ENCODE measurements at places on chromosomes 2 and 18.

- DNase-seq: no peak
Measured at GRCh38 chr2:38093527-38094165, 17.7 kb upstream of the CYP1B1 start.

DNA sequence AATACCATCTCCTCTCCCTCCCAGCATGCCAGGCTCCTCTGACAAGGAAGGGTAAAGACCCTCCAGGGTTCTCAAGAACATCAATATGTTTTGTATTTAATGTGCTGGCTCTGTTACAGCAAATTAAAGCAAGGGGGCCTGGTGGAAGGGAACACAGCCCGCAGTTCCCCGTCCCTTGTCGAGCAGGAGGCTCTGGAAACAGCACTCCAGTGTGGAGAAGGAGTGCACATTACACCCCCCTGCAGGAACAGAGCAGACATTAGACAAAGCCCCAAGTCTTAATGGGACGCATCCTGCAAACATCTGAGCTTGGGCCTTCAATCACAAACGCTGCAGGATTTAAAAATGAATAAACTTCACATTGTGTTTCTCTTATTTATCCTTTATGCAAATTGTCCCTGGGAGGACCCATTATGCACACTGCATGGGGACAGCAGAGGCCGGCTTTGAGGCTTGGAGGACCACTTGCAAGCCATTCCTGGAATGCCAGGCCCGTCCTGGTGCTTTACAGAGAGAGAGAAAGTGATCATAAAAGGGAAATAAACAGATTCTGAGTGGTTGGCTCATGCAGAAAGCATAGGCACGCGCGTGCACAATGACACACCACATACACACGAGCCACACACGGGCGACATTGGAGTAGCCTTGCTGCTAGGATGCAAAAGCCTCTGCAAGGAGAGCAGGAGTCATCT, 328.7 kb downstream of the SMAD2 start:
- no peak for DNase-seq

DNA sequence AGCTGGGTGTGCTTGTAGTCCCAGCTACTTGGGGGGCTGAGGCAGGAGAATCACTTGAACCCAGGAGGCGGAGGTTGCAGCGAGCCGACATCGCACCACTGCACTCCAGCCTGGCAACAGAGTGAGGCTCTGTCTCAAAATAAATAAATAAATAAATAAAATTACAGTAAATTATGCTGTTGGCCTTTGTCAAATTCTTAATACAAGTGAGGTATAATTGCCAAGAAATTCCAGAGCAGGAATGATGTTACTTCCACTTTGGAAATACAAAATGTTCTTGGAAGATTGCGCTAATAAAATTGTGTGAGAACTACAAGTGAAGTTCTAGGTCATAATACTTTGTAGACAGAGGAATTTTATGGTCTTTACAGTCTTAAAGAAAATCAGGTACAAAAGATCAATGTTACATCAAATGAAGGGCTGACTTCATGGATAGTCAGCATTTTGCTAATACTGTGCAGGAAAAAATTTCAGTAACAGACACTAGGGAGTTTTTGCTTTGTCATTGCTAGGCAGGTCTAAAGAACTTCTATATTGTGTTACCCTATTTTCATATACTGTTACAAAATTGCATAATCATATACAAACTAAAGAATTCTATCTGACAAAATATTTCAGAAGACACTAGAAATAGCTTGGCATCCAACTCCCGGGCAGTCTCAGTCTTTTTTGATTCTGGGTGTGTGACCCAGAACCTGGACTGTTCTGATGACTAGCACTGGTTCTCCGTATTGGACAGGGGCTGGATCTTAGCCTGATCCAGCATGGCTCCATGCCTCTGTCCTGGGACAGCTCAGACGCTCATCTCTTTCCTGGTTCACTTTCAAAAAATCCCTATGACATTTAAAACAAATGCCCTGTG, 76.0 kb upstream of the STK17B start:
- DNase-seq: no peak

GRCh38 chr2:68765739-68766375, 31.2 kb downstream of the ARHGAP25 start:
- DNase-seq: no peak

DNA sequence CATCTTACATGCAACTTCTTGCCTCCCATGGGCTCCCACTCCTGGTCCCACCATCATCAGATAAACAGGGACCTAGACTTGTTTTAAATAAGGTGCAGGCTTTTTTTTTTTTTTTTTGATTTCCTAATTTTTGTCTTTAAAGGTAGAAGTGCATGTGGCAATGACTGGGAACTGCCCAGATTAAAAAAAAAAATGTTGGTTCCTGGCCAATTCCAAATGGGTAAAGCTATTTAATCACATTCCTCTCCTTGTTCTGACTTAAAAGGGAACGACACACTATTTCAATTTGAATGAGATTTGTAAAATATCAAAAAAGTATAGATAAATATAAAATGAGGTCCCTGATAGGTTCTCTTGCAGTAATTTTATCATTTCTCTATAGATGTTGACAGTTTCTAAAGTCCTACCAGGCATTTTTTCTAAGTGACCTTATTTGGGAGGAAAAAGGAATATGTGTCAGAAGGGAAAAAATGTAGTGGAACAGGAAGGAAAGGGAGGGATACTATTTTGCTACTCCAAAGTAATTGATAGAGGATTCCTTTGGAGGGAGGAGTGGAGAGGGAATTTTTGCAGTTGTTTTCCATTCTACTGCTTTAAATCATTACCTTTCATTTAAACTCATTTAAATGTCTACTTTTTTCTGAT, 43.3 kb downstream of the DDX1 start:
- no peak for DNase-seq

GRCh38 chr18:13620206-13620672, 106.1 kb downstream of the FAM210A start:
- DNase-seq: no peak

GRCh38 chr18:58941426-58942099, 76.9 kb downstream of the ZNF532 start:
- DNase-seq: no peak

DNA sequence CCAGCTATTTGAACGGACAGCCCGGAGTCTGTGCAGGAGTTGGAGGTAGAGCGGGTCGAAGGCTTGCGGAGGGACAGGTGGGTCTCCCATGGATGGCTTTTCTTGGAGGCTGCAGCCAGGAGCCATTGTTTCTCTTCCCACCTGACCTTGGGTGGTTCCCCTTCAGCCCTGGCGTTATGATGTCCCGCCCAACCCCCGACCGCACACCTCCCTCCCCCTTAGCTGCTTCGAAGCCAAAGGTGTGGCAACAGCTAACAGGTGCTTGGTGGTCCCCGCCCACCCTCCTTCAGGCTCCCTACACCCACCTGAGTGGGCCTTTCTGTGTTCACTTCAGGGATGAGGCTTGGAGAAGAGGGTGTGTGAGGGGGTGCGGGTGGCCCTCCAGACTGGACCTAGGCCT, 62.7 kb downstream of the HPCAL1 start:
- DNase-seq: no peak

DNA sequence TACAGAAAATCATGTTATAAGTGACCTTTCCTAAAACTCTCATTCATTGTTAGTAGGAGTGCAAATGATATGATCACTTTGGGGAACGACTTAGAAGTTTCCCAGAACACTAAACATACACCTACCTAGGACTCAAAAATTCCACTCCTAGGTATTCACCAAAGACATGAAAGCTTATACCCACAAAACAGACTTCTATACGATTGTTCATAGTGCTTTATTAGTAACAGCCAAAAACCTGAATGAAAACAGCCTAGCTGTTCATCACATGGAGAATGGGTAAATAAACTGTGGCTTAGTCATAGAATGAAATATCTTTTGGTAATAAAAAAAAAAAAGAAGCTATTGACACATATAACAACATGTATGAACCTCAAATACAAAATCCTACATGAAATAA, 8.8 kb downstream of the NOL10 start:
- DNase-seq: no peak

DNA sequence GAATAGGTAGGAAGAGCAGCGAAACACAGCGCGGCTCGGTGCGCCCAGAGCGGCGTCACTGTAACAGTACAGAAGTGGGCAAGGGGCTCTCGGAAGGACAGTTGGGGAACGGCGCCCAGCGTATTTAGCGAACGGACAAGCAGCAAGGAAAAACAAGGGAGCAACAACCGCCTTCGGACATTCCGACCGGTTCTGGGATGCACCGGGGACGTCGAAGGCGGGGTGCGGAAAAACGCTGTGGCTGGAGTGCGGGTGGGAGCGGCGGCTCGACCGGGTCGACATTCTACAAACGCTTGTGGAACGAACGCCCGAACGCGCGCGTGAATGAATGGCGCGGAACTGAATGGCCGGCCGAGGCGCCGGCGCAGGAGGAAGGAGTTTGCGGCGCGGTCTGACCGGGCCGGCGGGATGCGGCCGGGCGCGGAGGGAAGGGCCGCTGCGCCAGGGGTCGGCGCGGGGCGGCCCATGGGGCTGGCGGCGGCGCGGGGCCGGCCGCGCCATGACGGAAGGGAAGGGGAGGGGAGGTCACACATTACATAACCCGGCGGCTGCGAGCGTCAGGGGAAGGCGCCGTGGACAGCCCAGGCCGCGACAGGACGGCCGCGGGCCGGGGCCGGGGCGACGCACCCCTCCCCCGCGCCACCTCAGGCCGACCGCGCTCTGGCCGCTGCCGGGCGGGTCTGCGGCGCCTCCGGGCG, 605 bp downstream of the REV1 start:
- peak; percentile 25 for DNase-seq

GRCh38 chr2:223199531-223200515, 147.8 kb downstream of the KCNE4 start:
- no peak for DNase-seq

GRCh38 chr2:26740346-26740745, 23.7 kb upstream of the SLC35F6 start:
- no peak for DNase-seq

DNA sequence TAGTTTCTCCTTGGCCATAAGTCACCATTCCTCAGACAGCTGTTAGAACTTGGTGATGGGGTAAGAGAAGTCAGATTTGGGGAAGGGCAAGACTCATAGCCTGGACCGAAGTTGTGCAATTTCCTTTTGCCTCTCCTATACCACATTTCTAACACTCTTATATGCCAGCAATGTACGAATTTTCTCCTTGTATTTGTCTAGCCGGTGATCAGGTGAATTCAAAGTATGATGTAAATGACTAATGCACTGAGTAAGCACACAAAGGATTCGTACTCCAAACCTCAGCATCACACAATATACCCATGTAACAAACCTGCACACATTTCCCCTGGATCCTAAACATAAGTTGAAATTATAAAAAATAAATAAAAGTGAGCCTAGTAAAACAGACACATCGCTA, 1143.5 kb upstream of the CELF4 start:
- no peak for DNase-seq

DNA sequence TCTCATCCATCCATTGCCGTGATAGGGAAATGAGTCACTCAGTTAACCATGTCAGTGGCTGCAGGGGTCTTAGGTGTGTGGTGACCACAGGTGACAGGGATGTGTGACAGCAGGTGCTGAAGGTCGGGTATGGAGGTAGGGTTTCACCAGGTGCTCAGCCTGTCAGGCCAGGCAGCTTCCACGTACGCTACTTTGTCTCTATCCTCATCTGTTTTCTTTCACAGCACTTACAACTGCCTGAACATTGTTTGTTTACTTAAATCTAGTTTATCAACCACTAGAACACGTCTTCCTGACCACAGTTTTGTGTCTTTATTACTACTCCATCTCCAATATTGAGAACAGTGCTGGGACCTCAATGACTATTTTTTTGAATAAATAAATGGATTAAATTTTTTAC, 11.4 kb upstream of the UXS1 start:
- no peak for DNase-seq

GRCh38 chr2:150528861-150529801, 41.7 kb upstream of the RND3 start:
- no peak for DNase-seq

Measured in activated T-helper 2 cell treated with anti-CD3 and anti-CD28 coated beads, Interferon-gamma antibody, Interleukin-2, Interleukin-4, amounts not matched to agents 10 μg/mL and 5 μg/mL and 100 μg/mL, durations not matched to agents 14 hours and 24 hours and 36 hours (primary cell).